ENCODE measurements at places on chromosomes 1 and 21.

GRCh38 chr1:151535326-151536271 is 4.5 kb upstream of the TUFT1 start:
- no peaks in the 10 kb centered on the region for H3K27me3 ChIP-seq
- H3K4me3 ChIP-seq = no peak overlapping the region
- H3K4me1 ChIP-seq = no peaks in the 10 kb centered on the region
- no peak for DNase-seq
- H3K27ac ChIP-seq = no peak overlapping the region
- H3K36me3 ChIP-seq = no peaks in the 10 kb centered on the region

DNA sequence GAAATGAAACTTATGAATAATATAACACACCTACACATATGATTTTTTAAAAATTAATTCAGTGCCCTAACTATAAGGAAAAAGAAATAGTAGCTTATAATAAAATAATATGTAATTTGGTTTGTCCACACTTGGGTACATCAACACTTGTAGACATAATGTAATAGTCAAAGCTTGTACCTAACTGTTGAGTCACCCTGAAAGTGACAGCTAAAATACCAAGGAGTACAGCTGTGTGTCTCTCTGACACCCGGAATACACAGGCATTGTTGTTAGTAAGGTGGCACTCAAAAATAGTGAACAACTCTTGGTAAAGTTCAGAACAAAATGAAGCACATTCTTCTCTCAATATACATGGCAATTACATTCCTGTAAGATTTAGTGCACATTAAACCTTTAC is 243.4 kb downstream of the TRABD2B start:
- no peaks in the 10 kb centered on the region for H3K36me3 ChIP-seq
- H3K4me1 ChIP-seq = peaks cover 30% of the 10 kb centered on the region
- DNase-seq = no peak
- H3K27ac ChIP-seq = no peak overlapping the region
- no peak overlapping the region for H3K4me3 ChIP-seq
- H3K27me3 ChIP-seq = peaks cover 4% of the 10 kb centered on the region

DNA sequence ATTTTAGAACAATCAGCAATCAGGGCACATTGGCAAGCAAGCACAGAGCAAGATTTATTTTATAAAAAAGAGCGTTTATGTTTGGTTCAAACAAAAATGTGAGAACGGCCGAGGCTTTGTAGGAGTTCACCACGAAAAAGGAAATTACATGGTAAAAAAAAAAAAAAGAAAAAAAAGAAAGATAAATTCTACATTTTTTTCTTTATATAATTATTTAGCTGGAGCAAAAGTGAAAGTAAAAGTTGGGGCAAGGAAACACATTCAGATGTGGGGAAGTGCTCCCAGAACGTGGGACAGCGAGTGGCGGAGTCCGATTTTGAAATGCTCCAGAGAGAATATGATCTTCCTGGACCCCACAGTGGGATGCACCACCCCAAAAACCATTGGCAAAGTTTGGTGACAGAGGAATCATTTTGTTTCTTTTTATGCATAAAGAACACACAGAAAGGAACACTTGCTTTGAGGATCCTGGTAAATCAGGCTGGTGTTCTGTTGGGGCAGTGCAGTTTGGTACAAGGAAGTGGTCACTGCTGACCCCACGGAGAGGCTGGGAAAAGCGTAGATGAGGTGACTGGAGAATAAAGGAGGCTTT is 16.3 kb upstream of the ATP5PO start:
- H3K27me3 ChIP-seq = no peaks in the 10 kb centered on the region
- DNase-seq = no peak
- H3K27ac ChIP-seq = peak overlapping the region; percentile 97
- peaks cover 3% of the 10 kb centered on the region for H3K36me3 ChIP-seq
- peak overlapping the region; percentile 92 for H3K4me3 ChIP-seq

DNA sequence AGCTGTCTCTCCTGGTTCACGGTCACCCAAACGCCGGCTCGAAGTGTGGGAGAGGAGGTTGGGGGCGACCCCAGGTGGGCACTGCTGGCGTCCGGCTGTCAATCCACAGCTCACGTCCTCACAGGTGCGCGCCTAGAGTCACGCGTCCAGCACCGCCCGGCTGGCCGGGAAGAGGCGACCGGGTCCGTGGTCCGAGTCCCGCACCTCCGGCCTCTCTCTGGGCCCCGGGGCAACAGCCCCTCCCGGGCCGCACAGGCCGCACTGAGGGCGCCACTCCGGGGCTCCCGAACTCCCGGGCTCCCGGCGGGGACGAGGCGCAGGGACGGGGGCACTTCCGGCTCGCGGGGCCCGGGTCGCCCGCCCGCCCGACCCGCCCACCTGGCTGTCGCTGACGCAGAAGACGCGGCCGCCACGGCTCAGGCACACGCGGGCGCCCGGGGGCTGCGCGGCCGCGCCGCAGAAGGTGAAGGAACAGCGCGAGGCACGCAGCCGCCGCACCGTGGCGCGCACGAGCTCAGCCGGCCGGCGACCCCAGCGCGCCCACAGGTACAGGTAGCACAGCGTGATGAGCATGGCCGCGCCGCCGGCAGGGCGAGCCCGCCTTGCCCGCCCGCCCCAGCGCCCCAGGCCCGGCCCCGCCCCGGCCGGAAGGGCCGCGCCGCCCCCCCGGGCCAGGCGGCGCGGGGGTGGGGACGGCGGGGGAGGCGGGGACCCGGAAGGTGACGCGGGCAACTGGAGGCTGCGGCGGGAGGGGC is at the start of gene HLCS:
TSS of gene HLCS (minus strand) at position 604 of the 755 bp plus-strand sequence. CDS start at position 573, 31 bp downstream.
- peak; percentile 78 for DNase-seq
- peak within 1 kb of the TSS; percentile 93 for H3K4me3 ChIP-seq
- H3K27ac ChIP-seq = peak within 1 kb of the TSS; percentile 84
- no peaks in the 10 kb centered on the region for H3K27me3 ChIP-seq

DNA sequence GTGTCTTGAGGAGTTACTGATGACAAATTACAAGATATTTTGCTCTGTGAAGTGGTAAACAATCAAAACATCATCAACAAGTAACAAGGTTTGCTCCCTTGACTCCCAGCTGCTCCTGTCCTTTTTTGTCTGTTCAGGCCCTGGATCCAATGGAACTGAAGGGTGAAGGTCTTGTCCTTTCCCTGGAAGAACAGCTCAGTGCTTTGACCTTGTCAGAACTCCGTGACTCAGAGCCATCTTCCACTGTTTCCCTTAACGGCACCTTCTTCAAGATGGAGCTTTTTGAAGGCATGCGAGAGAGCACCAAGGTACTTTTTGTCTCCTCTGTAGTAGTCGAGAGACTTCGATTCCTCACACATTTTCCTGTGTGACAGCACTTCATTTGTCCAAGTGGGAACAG is 29.0 kb downstream of the TRIM45 start:
- DNase-seq = no peak
- no peak overlapping the region for H3K4me3 ChIP-seq
- peak overlapping the region; percentile 89 for H3K27ac ChIP-seq
- H3K27me3 ChIP-seq = no peaks in the 10 kb centered on the region
- peaks cover 23% of the 10 kb centered on the region for H3K4me1 ChIP-seq
- H3K36me3 ChIP-seq = peaks cover 31% of the 10 kb centered on the region

GRCh38 chr1:219666242-219666641 is 53.3 kb upstream of the ZC3H11B start:
- H3K4me1 ChIP-seq = peaks cover 37% of the 10 kb centered on the region
- no peak for DNase-seq
- H3K27me3 ChIP-seq = no peaks in the 10 kb centered on the region
- H3K36me3 ChIP-seq = no peaks in the 10 kb centered on the region
- H3K27ac ChIP-seq = no peak overlapping the region
- no peak overlapping the region for H3K4me3 ChIP-seq

GRCh38 chr1:169508432-169509338 is 22.9 kb upstream of the SLC19A2 start:
- H3K27ac ChIP-seq = no peak overlapping the region
- no peak for DNase-seq
- no peaks in the 10 kb centered on the region for H3K27me3 ChIP-seq
- no peaks in the 10 kb centered on the region for H3K36me3 ChIP-seq

DNA sequence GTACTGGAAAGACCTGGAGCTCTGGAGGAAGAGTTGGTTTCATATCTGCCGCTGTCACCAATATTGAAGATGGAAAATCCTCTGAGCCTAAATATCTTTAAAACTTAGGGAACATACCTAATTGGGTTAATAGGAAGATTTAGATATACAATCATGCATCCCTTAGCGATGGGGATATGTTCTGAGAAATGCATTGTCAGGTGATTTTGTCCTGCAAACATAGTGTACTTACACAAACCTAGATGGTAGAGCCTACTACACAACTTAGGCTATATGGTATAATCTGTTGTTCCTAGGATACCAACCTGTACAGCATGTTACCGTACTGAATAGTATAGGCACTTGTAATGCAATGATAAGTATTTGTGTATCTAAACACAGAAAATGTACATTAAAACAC is 22.5 kb downstream of the YTHDF2 start:
- no peak overlapping the region for H3K27ac ChIP-seq
- H3K27me3 ChIP-seq = no peaks in the 10 kb centered on the region
- H3K4me3 ChIP-seq = no peak overlapping the region
- peaks cover 23% of the 10 kb centered on the region for H3K36me3 ChIP-seq
- DNase-seq = no peak

- no peaks in the 10 kb centered on the region for H3K36me3 ChIP-seq
- H3K4me3 ChIP-seq = peak overlapping the region; percentile 82
- H3K27ac ChIP-seq = peak overlapping the region; percentile 75
- peak; percentile 90 for DNase-seq
These were observed 48.0 kb upstream of the ZC3H11B start for GRCh38 chr1:219660666-219661463.

DNA sequence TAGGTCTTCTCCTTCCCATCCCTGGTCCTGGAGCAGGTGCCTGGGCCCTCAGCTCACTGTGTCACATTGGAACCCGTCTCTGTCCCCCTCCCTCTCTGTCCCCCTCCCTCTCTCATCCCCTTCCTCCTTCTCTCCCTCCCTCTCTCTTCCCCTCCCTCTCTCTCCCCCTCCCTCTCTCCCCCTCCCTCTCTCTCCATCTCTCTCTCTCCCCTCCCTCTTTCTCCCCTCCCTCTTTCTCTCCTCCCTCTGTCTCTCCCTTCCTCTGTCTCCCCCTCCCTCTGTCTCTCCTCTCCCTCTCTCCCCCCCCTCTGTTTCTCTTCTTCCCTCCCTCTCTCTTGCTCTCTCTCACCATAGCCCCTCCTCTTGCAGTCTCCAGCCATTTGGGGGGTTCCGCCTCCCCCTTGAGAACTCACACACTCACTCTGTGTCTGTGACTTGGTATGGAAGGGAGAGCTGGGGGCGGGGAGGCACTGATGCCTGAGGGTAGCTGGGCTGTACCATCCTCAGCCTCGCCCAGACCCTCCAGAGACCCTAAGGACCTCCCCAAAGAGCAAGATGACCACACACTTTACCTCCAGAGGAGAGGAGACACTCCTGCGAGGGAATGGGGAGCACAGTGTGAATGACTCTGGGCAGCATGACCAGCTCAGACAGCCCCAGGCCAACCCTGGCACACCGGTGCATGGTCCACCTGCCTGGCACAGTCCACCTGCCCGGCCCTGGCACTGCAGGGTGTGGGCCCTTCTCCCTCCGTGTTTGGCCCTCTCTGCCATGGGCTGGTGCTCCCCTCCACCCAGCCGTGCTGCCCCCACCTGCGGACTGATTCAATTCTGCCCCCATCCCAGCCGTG is 102.8 kb upstream of the ARHGEF16 start:
- no peaks in the 10 kb centered on the region for H3K36me3 ChIP-seq
- no peak overlapping the region for H3K4me3 ChIP-seq
- H3K4me1 ChIP-seq = peaks cover 13% of the 10 kb centered on the region

All from type B pancreatic cell (in vitro differentiated cells).